ENCODE measurements at places on chromosomes 6 and 20.
A peak's percentile ranks its signal among the peaks of the same experiment; 100 is the strongest.

DNA sequence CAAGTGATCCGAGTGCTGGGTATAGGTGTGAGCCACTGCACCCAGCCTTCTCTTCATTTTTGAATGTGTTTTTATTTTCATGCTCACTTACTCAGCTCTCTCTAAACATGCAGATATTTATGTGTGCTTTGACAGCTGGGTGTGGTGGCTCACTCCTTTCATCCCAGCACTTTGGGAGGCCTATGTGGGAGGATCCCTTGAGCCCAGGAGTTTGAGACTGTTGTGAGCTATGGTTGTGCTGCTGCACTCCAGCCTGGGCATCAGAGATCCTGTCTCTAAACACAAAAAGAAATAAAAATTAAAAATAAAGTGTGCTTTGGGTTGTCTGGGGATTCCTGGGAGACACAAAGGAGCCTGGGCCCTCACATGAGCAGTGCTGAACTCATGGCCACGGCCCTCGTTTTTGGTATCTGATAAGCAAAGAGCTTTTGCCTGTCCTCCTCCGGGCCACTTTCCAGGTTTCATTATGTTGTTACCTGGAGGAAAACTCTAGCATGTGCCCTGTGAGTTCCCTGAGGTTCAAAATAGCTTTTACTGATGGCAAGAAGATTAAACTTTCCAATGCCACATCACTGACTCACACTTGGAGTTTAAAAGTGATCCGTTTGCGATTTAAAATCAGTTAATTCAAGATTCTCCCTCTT is 78.5 kb downstream of the CD164 start:
- no peak for DNase-seq

GRCh38 chr20:10610251-10610650 is 63.5 kb downstream of the JAG1 start:
- DNase-seq, result no peak

DNA sequence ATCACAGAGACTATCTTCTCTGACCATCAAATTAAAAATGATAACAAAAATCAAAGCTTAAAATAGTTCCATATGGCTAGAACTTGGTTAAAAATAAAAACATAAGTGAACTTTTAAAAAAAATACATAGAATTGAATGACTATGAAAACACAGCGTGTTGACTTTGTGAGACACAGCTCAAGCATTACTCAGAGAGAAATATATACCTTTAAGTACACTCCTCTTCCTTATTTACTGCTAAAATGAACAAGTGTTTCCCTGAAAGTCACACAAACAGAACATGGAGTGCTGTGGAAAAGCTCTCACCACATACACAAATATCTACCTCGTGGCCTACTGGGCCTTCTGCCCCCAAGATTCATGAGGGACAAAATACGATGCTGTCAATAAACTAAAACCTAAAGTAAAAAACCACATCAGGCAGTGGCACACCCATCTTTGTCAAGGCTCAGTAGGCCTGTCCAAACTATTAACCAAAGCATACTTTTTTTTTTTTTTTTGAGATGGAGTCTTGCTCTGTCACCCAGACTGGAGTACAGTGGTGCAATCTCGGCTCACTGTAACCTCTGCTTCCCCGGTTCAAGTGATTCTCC is 7.5 kb downstream of the FAXC start:
- DNase-seq, result no peak

DNA sequence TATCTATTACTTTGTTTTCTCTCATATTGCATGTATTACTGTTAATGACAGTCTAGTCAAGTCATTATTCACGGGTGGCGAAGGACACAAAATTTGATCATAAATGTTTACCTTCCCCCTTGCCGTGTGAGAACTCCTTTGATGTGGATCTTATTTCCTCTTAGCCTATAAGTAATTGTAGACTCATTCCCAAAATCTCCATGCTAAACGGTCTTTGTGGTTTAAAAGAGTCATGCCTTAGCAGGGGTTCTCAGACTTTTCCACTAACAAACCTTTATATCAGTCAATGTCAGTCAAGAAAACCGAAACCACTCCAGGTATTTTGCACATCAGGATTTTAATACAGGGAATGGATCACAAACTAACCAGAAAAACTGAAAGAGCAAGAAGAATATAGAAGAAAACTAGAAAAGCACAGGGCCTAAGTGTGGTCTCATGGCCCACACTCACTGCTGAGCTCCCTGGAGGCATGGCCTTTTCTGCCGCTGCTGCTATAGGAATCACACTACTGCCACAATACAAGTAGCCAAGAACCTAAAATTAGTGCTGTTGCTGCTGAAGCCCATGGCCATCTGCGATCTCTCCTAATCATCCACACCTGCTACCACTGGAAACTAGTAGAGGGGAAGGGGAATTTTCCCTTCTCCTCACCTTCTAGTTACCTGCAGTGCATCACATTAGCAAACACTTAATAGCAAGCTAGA is 186.0 kb upstream of the POU3F2 start:
- DNase-seq, result no peak

DNA sequence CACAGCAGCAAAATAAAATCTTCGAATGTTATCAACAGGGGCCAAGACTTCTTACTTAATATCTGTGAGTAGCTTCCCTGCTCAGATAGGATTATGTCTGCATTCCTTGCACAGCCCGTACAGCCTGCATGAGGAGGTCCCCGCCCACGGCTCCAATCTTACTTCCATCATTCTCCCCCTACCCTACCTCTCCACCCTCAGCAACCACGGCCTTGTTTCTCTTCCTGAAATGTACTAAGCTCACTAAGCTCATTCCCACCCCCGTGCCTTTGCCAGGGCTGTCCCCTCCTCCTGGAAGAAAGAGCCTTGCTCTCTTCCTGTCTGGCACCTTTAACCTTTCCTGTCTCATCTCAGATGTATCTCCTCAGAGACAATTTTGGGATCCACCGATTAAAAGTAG is 120.4 kb downstream of the BCAS1 start:
- peak; percentile 26 for DNase-seq

GRCh38 chr6:154682633-154683125 is 50.5 kb upstream of the SCAF8 start:
- DNase-seq, result no peak

DNA sequence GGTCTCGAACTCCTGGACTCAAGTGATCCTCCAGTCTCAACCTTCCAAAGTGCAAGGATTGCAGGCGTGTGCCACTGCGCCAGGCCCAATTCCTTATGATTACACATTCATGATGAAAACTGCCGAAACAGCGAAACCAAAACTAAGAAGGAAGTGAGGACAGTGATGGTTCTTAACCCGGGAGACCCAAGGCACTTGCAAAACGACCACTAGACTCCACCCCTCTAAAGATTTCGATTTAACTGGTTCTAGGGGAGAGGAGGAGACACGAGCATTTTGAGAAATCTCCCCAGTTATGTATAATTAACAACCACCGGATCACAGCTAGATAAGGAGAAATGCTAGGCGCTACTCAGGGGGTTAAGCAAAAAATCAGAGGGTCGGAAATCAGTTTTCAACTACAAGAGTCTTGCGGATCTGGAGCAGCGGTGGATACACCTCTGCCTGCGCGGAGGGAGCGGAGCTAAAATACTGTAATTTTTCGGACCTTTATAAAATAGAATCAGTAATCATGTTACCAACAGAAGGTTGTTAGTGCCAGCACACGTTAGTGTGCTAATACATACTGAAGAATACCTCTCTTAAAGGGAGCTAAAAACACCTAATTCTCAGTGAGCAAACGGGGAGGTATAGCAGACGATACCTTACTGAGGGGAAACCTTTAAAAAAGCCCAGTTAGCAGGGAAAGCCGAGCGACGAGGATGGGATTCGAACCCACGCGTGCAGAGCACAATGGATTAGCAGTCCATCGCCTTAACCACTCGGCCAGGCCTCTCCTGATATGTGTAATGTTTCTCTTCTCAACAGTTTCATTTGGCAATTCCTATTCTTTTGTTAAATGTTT is 60.0 kb upstream of the BTN3A2 start:
- DNase-seq, result no peak

- no peak for DNase-seq
Observed at GRCh38 chr6:111047244-111047643, 40.1 kb upstream of the SLC16A10 start.

DNA sequence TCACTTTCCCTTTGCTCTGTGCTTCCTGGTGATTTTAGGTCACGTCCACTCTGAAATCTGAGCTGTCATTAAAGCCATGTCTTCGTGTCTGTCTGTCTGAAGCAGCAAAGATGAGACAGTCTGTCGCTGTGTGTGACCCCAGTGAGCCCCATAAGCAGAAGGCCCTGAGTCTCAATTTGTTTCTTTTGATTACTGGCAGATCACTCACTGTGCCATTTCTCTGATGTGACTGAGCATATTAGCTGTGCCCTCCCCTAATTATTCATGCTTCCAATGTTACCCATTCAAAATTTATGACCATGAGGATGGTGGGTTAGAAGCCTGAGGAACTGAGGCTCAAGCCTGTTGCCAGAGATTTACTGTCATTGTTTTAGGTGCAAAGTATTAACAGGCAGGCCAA is 117.6 kb downstream of the PLCB1 start:
- no peak for DNase-seq

GRCh38 chr6:21639316-21639715 is 45.8 kb downstream of the SOX4 start:
- no peak for DNase-seq

GRCh38 chr6:3538536-3538935 is 81.7 kb upstream of the SLC22A23 start:
- DNase-seq, result no peak

GRCh38 chr20:18272451-18272850 is 15.9 kb upstream of the ZNF133 start:
- DNase-seq, result no peak

- no peak for DNase-seq
Observed at GRCh38 chr6:27836141-27836782, 75.9 kb downstream of the OR2B2 start.

DNA sequence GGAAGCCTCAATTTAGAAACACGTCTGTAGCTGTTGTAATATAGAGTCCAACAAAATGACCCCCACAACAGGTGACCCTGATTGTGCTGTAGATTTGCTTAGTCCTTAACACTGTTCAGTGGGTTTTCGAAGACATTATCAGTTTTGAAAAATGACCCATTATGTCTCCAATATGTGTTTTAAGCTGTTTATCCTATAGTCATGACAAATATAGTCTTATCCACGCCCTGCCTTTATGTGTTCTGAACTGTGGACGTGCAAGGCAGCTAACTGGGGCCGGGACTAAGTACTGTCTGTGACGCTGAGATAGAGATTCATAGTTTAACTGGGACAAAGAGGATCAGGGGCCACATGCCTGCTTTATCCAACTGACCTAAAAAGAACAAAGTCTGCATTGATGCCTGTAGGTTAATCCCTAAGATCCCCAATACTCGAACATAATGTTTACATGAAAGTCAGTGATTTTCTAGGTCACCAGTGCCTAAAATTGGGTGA is 192.4 kb downstream of the CD83 start:
- DNase-seq, result no peak

DNA sequence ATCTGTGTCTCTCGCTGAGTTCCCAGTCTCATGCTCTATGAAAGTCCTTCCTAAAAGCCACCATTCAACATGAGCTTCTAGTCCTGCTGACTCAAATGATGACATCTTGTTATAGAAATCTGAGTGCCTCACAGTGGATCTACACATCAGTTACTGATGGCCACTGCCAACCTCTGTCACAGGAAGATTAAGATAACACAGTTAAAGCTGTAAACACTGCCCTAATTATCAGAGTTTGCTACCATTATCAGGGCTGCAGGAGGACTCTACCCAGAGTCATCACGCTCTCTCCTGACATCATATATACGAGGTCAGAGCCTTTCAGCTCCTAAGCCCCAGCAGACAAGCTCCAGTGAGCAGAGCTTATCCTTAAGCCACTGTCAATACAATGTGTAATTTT is 63.2 kb downstream of the HIVEP2 start:
- no peak for DNase-seq

DNA sequence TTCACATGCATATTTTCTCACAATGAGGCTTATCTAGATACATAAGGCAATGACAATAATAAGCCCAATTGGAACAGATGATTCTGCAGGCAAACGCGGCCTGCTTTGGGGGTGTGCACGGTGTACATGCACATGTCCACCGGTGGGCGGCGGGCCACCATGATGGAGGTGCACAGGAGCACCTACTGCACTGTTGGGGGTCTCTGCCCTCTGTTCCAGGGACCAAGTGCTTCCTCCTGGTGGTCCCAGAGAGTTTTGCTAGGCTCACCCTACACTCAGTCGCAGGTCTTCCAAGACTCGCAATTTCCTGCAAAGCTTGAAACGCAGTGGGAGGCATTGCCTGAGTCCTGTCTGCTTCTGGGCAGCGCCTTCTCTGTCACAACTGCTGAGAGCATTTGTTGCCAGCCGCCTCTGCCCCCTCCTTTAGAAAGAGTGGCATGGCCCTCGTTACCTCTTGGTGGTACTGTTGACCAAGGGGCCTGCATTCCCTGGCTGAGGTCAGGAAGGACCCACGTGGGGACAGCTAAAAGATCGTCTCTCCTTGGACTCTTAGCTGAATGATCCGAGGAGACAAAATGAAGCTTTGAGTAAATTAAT is 135.3 kb downstream of the ERMARD start:
- no peak for DNase-seq

- DNase-seq, result no peak
Observed at GRCh38 chr20:58064411-58065010, 163.9 kb downstream of the ANKRD60 start.

DNA sequence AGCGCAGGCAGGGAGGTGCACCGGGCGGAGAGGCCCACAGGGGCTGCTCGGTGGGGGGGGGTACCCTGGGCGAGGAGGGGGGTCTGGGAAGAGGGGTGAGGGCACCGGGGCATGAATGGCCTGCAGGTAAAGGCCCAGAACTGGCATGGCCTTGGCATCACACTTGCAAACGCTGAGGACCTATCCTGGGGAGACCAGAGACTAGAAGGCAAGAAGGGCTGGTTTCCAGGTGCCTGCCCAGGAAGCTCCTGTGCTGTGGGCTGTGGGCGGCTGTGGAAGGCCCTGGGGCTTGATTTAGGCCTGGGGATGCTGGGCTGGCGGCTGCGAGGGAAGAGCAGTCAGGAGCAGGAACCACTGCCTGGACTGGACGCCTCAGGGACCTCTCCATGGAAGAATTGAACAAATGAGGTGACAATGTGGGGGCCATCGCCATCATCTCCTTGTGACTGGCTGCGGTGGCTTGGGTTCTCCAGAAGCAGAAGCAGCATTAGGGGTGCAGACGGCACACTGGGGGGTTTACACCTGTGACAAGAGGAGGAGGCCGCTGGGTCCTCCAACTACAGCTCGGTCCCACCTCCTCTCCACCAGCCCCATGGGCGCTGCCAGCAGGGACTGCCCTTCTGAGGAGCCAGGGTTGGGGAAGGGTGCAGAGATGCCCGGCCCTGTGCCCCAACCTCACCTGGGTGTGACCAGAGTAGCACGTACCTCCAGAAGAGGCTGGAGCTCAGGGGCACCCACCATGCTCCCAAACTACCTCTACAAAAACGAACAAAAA is 32.1 kb upstream of the IRF4 start:
- DNase-seq, result no peak

DNA sequence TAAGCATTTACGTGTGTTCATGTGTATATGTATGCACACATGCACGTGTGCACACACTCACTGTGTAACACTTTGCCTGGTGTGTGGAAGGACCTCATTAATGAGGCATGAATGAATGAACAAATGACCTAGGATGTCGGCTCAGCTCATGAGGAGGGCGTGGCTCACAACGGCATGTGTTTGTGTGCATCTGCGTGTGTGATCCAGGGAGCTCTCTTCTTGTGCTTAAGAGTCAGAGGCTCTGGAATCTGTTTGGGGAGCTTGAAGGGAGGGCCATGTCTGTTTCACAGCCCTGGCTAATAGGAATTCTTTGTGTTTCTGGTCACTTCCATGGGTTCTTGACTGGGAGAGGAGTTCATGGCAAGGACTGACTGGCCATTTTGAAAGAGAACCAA is 32.7 kb downstream of the TOX2 start:
- no peak for DNase-seq
